Activated CD4-positive, alpha-beta memory T cell treated with anti-CD3 and anti-CD28 coated beads, Interleukin-2, amount 10 ng/mL, durations not matched to agents 7 days and 5 days (primary cell): ENCODE measurements at places on chromosomes 13 and 19. TPM values are rescaled to one million over a fixed set of nuclear protein-coding genes. Genes with fewer than 3 reads are reported as not detected.

The FOSB gene
- total RNA-seq, result 16.1 TPM

The GFY gene
- total RNA-seq, result not detected

The SOHLH2 gene
- not detected for total RNA-seq

The PBX4 gene
- total RNA-seq, result 49.0 TPM

The ZNF382 gene
- total RNA-seq, result 13.5 TPM

The CASP14 gene
- not detected for total RNA-seq

The SLC6A16 gene
- total RNA-seq, result 3.5 TPM

The OVOL3 gene
- total RNA-seq, result not detected

The ATXN8OS gene
- total RNA-seq, result not detected

The DMKN gene
- total RNA-seq, result not detected

The GAPDHS gene
- not detected for total RNA-seq

The BEST2 gene
- total RNA-seq, result not detected

The CBLC gene
- not detected for total RNA-seq

The IGFLR1 gene
- 78.9 TPM for total RNA-seq

The TEX30 gene
- 36.6 TPM for total RNA-seq

The RPS15 gene
- total RNA-seq, result 1,409 TPM

The CYP2A7 gene
- total RNA-seq, result not detected

The ZNF610 gene
- total RNA-seq, result 1.2 TPM

The ANKRD24 gene
- 1.3 TPM for total RNA-seq
